ENCODE measurements at places on chromosomes 2 and 18. TPM values are rescaled to one million over a fixed set of nuclear protein-coding genes. Genes with fewer than 3 reads are reported as not detected.

The EGR4 gene
- not detected for total RNA-seq

The SNORC gene
- 67.5 TPM for total RNA-seq

The OSBPL6 gene
- total RNA-seq, result 0.72 TPM

The REG1B gene
- not detected for total RNA-seq

The LONRF2 gene
- total RNA-seq, result 1.7 TPM

The NT5C1B gene
- not detected for total RNA-seq

The PFN4 gene
- total RNA-seq, result not detected

The PLGLB1 gene
- 4.2 TPM for total RNA-seq

The ZNF2 gene
- 3.5 TPM for total RNA-seq

The ALK gene
- not detected for total RNA-seq

The ESCO1 gene
- 11.7 TPM for total RNA-seq

The TMEM198 gene
- total RNA-seq, result 1.7 TPM

The SCN3A gene
- 0.40 TPM for total RNA-seq

The ANKRD29 gene
- 1.1 TPM for total RNA-seq

The ADRA2B gene
- 0.54 TPM for total RNA-seq

The NCKAP5 gene
- 2.9 TPM for total RNA-seq

The PEX13 gene
- 44.1 TPM for total RNA-seq

The TYMS gene
- total RNA-seq, result 131 TPM

The CCDC74A gene
- 2.0 TPM for total RNA-seq

The PLEK gene
- total RNA-seq, result 2.6 TPM

The OBSL1 gene
- 9.9 TPM for total RNA-seq

The REG1A gene
- total RNA-seq, result 19.6 TPM

The C2orf78 gene
- total RNA-seq, result not detected

The TSPYL6 gene
- not detected for total RNA-seq

The FAM124B gene
- total RNA-seq, result 0.42 TPM

The C2orf15 gene
- 3.6 TPM for total RNA-seq

The SPP2 gene
- total RNA-seq, result not detected

The SLC9A4 gene
- 0.15 TPM for total RNA-seq

The CD226 gene
- 1.1 TPM for total RNA-seq

The MERTK gene
- 3.9 TPM for total RNA-seq

The CFC1 gene
- 0.44 TPM for total RNA-seq

The IL36RN gene
- not detected for total RNA-seq

The KDSR gene
- total RNA-seq, result 55.3 TPM

The BOLL gene
- total RNA-seq, result not detected

The UGT1A8 gene
- 16.8 TPM for total RNA-seq

The IMPACT gene
- total RNA-seq, result 19.8 TPM

The DCDC2C gene
- not detected for total RNA-seq

The AKAIN1 gene
- total RNA-seq, result not detected

The UPP2 gene
- not detected for total RNA-seq

The PLGLB2 gene
- total RNA-seq, result 0.98 TPM

The SERPINB4 gene
- total RNA-seq, result not detected

The TMEM127 gene
- 61.9 TPM for total RNA-seq

The LHCGR gene
- not detected for total RNA-seq

The DNAJC27 gene
- total RNA-seq, result 3.9 TPM
